Fibroblast of gingiva (primary cell): ENCODE measurements at places on chromosomes 16 and 17.

DNA sequence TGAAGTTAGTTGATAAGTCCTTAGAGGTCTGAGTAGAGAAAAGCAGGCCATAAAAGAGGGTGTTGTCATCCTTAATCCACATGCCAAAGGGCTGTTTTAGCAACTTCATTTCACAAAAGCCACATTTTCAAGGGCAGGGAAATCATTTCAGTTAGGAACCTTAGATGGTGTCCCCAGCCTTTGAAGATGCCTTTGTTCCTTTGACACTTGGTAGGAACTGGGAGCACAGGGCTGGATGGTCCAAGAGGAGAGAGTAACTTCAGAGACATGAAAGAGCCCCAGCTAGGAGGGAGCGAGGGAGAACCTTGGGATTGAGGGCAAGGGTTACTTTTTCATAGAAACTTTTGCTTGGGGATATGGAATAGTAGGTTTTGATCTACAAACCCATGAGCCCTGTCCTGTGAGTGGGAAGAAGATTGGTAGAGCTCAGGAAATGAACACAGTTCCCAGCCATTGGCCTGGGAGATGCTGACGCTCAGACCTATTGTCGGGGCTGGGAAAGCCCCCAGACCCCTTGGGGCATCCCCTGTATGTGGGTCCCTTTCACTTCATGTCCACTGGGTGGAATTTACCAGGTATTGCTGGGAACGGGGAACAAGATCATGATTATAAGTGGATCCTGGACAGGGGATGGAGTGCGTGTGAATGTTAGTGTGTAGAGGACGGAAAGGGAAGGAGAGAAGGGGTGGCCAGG, 18.9 kb downstream of the MSI2 start:
- DNase-seq, result no peak

DNA sequence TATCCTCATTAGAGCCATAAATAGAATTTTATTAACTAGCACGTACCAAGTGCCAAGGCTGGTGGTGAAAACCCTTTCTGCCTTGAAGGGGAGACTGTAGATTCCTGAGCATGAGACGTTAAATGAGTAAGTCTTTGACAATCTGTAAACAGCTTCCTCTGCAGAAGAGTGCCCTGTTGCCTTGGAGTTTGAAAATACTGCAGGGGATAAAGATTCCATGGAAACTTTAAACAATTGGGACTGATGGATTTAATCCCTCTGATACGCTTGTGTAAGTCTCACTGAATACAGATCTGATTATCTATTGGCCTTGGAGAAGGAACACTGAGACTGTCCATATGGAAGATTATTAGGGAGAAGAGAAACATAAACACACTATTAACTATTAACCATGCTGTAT, 1053.4 kb upstream of the RBFOX1 start:
- no peak for DNase-seq

- DNase-seq, result peak; percentile 97
These were observed 1.6 kb upstream of the DUSP14 start for GRCh38 chr17:37488009-37488604.

- no peak for DNase-seq
These were observed 6.2 kb downstream of the CORO6 start for GRCh38 chr17:29616300-29617048.

DNA sequence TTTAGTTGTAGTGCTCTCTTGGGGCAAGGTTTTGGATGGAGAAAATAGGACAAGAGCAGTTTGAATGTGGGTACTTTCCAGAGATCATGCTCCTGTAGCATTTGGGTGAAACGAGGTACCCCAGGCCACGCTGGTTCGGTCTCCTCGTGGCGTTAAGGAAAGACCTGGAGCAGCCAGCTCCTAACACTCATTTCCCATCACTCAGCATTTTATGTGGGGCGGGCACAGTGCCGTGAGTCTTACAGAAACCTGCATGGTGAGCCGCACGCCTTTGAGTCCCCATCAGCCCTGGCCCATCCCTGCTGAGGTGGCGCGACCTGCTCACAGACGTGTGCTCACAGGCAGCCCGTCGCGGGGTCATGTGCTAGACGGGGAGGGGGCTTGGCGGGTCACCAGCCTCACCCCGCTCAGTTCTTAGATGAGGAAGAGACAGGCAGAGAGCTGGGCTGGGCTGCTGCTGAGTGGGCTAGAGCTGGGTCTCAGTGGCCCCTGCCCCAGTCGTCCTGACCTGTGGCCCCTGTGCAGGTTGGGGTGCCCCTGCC, 37.3 kb downstream of the TBCD start:
- no peak for DNase-seq

- DNase-seq, result no peak
These were observed 416 bp downstream of the METTL26 start for GRCh38 chr16:635573-636205.

DNA sequence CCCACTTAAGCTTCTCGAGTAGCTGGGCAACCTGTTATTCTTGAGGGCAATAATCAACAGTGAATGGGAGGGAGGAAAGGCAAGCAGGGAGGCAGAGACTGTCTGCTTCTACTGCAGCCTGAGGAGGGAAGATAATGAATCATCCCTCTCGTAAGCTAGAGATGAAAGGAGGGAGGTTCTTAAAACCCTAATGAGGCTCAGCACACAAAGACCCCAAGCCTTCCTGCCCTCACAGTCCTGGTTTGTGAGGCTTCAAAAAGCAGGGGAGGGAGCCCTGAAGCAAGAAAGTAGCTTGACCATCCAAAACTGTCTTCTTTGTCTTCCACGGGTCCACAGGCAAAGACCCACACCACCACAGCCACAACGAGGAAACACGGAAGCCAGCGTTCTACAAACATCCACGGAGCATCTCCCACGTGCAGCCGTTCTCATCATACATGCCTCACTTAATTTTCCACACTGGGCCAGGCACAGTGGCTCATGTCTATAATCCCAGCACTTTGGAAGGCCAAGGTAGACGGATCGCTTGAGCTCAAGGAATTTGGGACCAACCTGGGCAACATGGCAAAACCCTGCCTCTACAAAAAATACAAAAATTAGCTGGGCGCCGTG, 1.8 kb downstream of the PIK3R5 start:
- DNase-seq, result no peak

DNA sequence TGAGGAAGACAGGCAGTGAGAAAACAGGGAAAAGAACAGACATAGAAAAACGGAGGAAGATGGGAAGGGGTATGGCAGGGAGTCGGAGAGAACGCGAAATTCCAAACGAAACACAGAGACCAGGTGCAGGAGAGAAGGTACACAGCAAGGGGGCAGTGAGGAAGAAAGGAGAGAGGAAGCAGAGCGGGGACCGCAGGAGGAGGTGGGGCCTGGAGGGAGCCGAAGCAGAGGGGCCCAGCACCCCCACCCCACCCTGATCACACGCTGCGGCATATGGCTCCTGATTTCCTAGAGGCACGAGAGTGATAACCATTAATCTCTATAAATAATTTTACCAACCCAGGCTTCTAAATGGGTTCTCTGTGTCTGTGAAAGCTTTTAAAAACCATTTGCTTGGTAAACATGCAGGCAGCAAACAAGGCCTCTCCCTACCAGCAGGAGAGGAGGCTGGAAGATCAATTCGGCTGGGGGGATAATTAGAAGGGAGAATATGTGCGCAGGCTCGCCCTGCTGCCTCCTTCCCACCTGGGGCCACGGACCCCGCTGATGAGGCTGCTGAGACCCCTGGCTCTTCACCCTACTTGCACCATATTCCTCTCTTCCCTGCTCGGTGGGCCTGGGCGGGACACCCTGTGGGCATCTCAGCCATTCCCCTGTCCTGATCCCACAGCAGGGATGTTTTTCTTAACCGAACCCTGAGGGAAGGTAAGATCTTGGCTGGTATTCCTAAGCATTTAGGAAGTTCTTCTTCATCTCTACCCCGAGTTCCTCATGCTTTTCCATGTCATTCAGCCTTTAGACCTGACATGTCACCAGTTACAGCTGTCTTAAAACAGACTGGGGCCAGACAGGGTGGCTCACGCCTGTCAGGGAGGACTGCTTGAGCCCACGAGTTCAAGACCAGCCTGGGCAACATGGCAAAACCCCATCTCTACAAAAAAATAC, 86.7 kb downstream of the TMEM132E start:
- DNase-seq, result no peak

- DNase-seq, result no peak
These were observed 103.0 kb downstream of the NPIPB11 start for GRCh38 chr16:29303520-29303919.

GRCh38 chr17:43135454-43135819, 10.3 kb upstream of the BRCA1 start:
- DNase-seq, result no peak

GRCh38 chr17:2792366-2793169, 3.7 kb upstream of the RAP1GAP2 start:
- no peak for DNase-seq

- no peak for DNase-seq
These were observed 25.6 kb downstream of the ATP6V0A1 start for GRCh38 chr17:42484304-42484703.

- peak; percentile 87 for DNase-seq
These were observed 4.0 kb downstream of the C1QTNF1 start for GRCh38 chr17:79027925-79028491.

GRCh38 chr17:9036336-9036735, 15.0 kb downstream of the NTN1 start:
- DNase-seq, result no peak

GRCh38 chr17:75816693-75817092, 27.5 kb downstream of the UNC13D start:
- no peak for DNase-seq

DNA sequence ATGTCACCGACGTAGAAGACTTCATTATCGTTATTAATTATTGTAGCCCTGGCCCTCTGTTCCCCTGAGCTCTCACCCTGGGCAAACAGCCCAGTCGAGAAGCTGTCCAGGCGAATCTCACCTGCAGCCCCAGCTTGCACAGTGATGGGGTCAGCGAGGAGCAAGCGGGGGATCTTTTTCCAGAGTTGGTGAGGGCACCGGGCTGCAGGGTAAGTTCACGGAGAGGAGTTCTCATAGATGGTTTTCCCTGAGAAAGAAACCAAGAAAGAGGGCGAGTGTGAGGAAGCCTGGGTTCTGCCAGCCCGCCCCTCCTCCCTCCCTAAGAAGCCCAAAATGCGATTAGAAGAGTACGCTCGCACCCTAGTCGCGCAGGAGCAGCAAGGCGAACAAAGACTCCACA, 436 bp downstream of the SPAG5 start:
- no peak for DNase-seq

- no peak for DNase-seq
These were observed 503.4 kb upstream of the PSMD7 start for GRCh38 chr16:73793260-73793659.

DNA sequence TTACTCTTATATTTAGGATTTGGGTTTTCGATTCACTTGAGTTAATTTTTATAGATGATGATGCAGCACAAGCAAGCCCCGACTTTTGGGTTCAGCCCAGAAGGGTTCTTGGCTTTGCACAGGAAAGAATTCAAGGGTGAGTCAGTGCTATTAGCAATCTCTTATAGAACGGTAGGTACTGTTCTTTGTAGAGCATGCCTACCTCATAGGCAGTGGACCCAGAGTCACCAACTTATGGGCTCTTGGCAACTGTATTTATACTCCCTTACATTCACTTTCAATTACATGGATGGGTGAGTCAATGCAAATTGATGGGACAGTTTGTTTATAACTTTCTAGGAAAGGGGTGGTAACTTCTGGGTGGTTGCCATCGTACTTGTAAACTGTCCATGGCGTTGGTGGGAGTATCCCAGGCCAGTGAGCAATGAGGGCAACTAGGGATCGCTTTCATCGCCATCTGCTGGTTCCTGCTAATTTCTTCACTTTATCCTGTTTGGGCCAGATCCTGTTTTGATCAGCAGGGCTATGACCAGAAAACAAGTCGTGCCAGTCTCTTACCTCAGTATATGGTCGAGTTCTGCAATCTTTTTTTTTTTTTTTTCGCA, 362.6 kb downstream of the CNTNAP4 start:
- no peak for DNase-seq

DNA sequence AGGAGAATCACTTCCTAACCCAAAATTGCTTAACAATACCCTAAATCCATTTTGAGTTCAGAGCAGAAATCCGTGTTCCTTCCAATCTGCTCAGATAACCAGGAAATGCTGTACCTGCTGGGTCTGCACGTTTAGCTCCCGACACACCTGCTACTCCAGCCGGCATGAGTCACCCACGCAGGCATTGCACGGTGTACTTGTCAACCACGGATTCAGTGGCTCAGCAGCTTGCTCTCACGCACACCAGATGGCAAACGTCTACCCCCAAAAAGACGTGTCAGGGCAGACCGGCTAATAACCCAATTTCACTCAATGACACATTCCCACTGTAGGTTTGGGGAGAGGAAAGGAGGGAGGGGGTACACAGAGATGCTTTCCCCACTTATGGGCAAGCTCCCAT, 468.1 kb downstream of the SOX9 start:
- no peak for DNase-seq

DNA sequence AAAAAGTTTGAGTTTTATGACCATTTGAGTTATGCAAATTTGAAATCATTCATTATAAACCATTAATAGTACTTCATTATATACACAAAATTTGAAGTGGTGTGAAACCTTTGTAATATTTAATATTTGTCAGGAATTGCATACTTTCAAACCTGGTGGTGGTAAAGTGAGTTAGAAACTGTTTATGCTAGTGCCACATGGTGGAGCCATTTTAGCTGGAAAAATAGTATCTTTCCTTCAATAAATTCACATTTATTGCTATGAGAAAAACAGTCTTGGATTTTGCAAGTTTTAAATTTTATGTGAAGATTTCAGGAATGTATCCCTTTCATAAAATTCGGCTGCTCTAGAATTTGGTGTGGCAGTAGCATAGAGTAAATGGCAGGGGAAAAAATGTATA, 7.3 kb upstream of the BLMH start:
- no peak for DNase-seq

- DNase-seq, result no peak
These were observed 74.1 kb upstream of the NKD1 start for GRCh38 chr16:50474138-50474537.

DNA sequence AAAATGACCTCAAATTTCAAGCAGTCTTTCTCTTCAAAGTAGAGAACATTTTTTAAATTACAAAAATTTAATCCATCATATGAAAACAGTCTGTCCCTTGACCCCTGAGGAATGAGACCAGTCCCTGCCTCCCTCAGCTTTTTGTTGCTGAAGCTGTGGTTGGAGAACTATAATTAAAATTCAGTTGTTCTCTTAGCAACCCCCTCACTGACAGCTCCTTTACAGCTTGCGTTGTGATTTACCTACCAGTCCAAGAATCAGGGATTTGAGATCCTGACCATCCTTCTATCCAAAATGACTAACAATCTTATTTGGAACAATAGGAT, 29.8 kb downstream of the LYRM1 start:
- DNase-seq, result no peak

DNA sequence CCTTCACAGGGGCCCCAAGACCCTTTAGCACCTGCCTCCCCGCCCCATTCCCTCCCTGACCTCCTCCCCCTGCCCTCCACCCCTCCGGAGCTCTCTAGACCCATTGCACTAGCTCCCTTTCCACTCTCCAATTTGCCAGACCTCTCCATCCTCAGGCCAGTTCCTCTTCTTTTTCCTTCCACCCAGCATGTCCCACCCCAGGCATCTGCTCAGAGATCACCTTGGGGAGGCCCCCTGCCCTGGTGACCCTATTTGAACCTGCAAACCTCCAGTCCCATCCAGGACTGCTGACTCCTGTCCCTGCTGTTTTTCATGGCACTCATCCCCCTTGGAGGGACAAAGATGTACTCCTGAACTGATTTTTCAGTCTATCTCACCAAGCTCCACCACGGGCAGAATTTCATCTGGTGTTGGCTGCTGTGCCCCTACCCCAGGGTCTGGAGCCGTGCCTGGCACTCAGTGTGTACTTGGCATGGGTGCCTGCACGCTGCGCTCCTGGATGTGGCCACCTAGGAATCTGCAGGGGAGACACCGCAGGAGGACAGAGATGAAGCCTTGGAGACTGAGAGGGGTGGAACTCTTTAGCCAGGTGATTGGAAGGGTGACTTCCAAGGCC, 85.6 kb upstream of the CACNG5 start:
- DNase-seq, result no peak
